ENCODE measurements at places on chromosomes 3 and 15. TPM values are rescaled to one million over a fixed set of nuclear protein-coding genes. Genes with fewer than 3 reads are reported as not detected.

DPH3 gene
- total RNA-seq, result 25.5 TPM

GP9 gene
- not detected for total RNA-seq

CADM2 gene
- not detected for total RNA-seq

TUSC2 gene
- total RNA-seq, result 35.2 TPM

AMIGO3 gene
- 0.56 TPM for total RNA-seq

WWTR1 gene
- 115 TPM for total RNA-seq

BCL2A1 gene
- 11.4 TPM for total RNA-seq

APOD gene
- total RNA-seq, result 1.2 TPM

GAP43 gene
- not detected for total RNA-seq

USP19 gene
- 24.1 TPM for total RNA-seq

GOLGA6A gene
- not detected for total RNA-seq

EFHB gene
- total RNA-seq, result 0.53 TPM

CXCR6 gene
- not detected for total RNA-seq

GATA2 gene
- 4.8 TPM for total RNA-seq

DUOXA2 gene
- total RNA-seq, result not detected

TTC14 gene
- total RNA-seq, result 16.2 TPM

RTP3 gene
- total RNA-seq, result not detected

ZBBX gene
- total RNA-seq, result not detected
